ENCODE measurements at places on chromosomes 12 and 14.

DNA sequence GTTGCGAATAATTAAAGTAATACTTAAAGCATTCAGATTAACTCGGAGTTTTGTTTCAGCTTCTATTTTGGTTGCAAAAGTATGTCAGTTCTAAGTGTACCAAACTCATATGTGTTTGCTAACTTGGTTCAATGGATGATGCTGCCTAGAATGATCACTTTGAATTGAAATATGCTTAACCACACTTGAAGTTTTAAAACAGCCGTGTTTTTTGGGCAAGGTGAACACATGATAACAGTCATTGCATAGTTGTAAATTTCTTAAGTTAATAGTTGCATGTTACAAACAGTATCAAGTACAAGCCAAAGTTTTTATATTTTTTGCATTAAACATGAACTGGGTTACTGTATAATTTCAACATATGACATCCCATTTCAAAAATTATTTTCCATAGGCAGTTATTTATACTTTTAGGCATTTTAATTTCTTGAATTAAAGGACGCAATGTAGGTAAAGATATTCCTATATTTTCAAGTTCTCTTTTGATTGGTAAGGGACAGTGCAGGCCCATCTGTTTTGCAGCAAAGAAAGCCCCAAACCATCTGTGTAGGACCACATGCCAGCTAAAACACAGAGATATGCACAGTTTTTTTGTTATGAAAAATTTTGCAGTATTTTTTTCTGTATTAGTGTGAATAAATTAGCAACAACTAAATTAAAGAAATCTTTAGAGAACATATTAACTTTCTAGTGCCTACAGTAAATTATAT is 575.5 kb downstream of the PRKD1 start:
- DNase-seq, result no peak

- no peak for DNase-seq
Observed at GRCh38 chr14:89420502-89420901, 3.5 kb upstream of the FOXN3 start.

- no peak for DNase-seq
Observed at GRCh38 chr12:88750867-88751543, 170.7 kb upstream of the KITLG start.

GRCh38 chr12:32272465-32272864 is 126.9 kb upstream of the FGD4 start:
- no peak for DNase-seq

GRCh38 chr12:1914114-1914911 is 4.1 kb downstream of the CACNA2D4 start:
- no peak for DNase-seq

Data from adipocyte (in vitro differentiated cells).